ENCODE measurements at places on chromosomes 2 and 18.

GRCh38 chr2:233213011-233213410, 38.5 kb upstream of the ATG16L1 start:
- DNase-seq = no peak

GRCh38 chr2:24147364-24147763, 24.1 kb downstream of the FAM228B start:
- DNase-seq = peak; percentile 17

- no peak for DNase-seq
These were observed 166.4 kb downstream of the ZNF385B start for GRCh38 chr2:179694963-179695362.

GRCh38 chr2:174686430-174686829, 77.8 kb downstream of the CHRNA1 start:
- DNase-seq = peak; percentile 62

GRCh38 chr2:18369760-18370159, 190.7 kb downstream of the RDH14 start:
- peak; percentile 69 for DNase-seq

DNA sequence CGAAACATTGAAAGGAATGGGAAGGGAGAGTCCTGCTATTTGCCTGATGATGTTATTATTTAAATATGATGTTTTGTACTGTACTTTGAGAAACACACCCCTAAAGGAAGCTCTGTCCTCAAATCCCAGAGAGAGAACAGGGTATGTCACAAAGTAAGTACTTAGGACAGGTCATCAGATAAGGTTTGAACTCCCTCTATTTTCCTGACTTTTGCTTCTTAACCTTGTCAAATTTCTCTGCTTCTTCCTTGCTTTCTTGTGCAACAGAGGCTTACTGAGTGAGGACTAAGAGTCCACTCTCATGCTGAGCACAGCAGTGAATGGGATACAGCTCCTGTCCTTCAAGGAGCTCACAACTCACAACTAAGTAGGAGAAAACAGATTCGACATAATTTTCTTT, 3.7 kb downstream of the DGUOK start:
- no peak for DNase-seq

GRCh38 chr18:31061945-31062344, 19.4 kb upstream of the DSC3 start:
- DNase-seq = no peak

DNA sequence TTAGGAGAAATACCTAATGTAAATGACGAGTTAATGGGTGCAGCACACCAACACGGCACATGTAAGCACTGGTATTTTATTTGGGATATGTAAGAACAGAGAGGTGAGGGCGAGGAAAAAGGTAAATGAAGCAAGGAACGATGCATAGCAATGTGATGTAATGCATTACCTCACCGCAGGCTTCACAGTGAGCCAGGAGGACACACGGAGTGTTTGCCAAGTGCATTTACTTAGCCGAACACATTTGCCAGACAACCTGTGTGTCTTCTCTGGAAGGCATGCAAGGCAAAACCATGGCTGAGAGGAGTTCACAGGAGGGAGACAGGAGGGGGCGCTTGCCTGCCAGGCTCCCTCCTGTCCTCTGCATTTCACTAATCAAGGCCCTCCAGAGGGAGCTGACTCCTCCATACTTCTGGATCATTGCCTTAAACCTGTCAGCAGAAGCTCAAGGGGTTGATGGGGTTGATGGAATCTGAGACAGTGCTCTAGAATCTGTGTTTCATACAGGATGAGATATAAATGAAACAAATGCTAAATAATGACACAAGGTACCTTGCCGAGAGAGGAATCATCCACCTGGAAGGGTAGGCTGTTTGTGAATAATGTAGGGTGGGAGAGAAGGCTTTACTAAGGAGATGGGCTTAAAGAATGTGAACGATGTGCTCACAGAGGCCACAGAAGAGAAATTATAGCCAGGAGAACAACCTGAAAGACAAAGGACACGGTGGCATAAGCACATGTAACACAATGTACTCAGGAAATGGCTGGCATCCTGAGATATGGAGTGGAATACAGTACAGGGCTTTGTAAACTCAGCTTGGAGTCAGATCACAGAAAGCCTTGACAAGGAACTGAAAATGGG, 9.1 kb upstream of the TPRKB start:
- no peak for DNase-seq

DNA sequence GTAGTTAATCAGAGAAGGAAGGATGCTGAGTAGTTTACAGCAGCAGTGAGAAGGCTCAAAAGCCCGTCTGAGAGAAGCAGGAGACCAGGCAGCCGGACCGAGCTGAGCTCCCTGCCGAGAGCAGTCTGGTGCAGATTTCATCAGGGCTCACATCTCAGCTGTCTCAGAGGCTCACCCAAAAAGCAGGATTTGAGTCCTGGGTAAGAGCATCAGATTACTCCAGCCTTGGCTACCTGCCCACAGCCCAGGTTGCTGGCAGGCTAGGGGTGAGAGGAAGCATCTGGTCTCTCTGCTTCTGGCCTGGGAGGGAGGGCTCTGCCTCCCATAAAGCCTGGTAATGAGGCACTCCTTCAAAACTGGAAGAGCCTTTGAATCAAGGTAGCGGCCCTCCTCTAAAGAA, 140.5 kb downstream of the ST6GAL2 start:
- DNase-seq = no peak

GRCh38 chr2:102050854-102051391, 59.2 kb downstream of the IL1R2 start:
- peak; percentile 76 for DNase-seq

Measured in GM23248 (cell line).